8988T (cell line): ENCODE measurements at places on chromosomes 6 and 20.
A peak's percentile ranks its signal among the peaks of the same experiment; 100 is the strongest.

DNA sequence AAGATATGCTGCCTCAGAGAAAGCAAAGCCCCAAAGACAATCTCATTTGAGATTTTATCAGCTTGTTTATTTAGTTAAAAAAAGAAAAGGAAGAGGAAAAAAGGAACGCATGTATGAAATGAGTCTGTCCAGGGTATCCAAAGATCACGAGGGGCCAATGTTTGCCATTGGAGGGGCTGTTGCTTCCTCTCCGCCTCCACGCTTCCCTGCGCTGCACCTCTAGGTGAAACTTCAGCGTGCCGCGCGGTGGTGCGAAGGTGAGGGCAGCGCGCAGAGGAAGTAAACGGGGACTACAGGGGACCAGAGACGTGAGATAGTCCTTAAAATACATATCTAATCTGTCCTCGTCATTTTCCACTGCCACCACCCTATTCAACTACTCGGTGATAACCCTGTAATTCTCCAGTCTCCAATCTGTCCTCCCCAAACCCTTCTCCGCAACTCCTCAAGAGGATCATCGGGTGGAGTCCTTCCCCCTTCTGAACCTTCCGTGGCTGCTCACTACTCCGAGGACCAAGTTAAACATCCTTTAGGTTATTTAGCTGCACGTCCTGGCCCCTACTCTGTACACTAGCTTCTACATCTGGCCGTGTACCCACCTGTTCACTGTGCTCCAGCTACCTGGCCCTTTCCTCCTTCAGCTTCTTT lies 1.1 kb upstream of the DCBLD1 start:
- no peak for DNase-seq

DNA sequence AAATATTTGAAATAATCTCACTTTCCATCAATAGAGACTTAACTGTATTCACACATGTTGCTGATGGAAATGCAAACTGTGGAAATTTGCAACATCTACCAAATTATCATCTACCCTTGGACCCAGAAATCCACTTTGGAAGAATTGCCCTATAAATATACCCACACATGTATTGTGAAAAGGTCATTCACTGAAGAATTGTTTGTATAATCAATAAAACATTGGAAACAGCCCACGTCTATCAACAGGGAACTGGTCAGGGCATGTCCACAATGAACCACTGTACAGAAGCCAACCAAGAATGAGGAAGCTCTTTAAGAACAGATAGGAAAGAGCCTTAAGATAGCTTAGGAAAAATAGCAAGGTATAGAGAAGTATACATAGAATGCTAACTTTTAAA lies 36.2 kb downstream of the PXDC1 start:
- DNase-seq: no peak

DNA sequence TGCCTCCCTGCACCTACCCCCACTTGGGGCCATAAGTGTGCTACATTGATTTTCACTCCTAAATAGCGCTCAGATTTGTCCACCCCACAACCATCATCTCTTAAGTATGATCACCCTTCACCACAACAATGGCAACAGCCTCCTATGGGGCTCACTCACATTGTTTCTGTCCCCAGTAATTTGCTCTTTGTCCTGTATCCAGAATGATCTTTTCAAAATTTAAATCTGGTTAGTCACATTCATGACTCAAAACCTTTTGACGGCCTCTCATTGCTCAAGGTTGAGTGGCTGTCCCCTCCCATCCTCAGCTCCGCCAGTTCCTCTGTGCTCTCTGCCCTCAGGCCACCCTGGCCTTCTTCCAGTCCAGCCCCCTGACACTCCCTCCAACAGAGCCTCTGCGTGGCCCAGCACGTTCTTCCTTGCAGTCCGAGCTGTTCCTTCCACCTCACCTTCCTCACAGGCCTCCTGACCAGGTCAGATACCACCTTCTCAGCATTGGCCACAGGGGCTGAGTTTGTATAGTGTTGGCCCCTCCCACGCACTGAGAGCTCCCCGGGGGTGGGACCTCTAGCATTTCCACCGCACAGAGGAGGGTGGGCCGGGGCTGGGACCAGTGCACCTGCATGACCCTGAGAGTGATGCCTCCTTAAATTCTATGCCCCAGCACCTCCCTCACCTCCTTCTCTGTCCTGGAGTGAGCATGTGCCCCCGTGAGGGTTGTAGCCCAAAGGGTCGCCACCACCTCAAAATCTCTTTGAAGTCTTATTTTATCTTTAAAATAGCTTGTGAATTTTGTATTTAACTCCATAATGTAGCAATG lies 2.4 kb upstream of the PPP1R3G start:
- no peak for DNase-seq

DNA sequence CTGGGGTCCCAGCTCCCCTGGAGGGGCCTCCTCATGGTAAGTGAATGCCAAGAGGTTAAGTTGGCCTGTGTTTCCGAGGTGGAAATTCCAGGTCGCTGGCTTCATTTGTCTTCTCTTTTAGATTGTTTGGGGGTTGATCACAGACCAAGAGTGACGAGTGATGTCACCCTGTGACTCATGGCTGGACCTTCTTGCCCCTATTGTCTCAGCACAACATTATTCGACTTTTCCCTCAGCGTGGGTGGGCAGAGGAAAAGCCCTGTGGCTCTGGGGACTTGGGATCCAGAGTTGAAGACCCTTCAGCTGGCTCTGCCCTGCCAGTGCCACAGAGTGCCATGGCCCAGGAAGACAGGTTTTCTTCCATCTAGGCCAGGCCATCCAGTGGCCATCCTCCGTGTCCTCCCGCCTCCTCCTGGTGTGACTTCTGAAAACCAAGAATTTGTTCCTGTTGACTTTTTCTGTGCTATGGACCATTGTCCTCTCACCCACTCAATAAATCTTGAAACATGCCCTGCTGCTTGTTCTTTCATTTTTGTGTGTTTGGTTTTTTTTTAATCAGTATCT lies 15.4 kb upstream of the SNHG17 start:
- no peak for DNase-seq

DNA sequence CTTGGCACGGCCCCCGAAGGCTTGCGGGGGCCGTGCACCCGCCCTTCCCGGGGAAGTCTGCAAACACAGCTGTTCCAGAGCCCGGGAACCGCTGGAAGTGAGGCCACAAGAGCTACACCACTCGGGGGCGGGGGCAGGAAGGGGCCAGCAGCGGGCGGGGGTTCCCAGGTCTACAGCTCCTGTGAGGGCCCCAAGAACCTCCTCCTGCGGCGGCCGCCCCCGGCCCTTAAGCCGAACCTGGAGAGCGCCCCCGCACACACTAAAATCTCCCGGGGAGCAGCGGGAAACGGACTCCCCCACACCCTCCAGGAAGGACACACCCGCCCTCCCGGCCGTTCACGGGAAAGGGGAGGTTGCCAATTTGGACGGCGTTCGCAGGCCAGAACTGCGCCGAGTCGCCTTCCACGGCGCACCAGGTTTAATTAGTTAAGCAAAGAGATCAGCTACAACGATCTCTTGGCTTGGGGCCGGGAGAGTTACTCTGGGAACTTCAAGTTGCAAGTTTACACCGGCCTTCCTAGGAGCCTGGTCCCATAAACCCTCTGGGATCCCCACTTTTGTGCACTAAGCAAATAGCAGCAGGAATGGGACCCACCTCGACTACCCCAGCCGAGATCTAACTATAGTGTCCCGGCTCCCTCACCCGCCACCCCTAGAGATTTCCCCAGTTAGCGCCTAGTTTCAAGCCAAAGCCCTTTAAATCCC lies 1.7 kb downstream of the JAG1 start:
- DNase-seq: peak; percentile 55

- no peak for DNase-seq
Measured at GRCh38 chr6:128032042-128032441, 131.2 kb upstream of the THEMIS start.

DNA sequence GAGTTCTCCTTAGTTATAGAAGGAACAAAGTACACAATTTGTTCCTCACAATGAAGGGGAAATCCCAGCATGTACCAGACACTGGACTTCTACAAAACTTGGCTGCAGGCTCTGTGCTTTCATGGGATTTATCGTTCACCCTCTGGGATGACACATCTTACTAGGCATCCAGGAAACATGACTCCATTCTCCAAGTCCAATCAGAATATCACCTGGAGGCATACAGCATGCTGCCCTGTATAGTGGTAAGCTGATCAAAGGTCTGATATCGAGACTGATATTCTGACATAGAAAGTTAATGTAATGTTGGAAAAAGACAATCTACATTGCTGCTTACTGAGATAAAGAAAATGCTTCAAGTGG lies 6.7 kb downstream of the RWDD2A start:
- no peak for DNase-seq

GRCh38 chr6:36592221-36592655 lies 1.9 kb upstream of the SRSF3 start:
- no peak for DNase-seq

GRCh38 chr6:115310156-115310555 lies 750.5 kb downstream of the FRK start:
- no peak for DNase-seq

DNA sequence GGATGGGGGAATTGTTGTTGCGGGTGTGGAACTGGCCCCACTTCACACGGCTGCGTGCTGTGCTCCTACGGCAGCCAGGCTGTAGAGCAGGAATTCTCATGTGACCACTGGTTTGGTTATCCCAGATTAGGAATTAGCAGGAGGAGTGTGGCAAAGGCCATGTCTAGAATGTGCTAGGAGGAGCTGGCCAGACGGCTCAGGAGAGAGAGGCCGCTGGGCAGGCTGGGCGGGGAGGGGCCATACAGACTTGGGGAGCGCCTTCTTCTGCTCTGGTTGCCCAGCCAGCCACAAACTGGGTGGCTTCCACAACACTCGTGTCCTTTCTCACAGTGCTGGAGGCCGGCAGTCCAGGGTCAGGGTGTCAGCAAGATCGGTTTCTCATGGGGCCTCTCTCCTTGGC lies 245.0 kb upstream of the QKI start:
- no peak for DNase-seq

- DNase-seq: no peak
Measured at GRCh38 chr20:32841174-32841573, 17.5 kb upstream of the EFCAB8 start.

DNA sequence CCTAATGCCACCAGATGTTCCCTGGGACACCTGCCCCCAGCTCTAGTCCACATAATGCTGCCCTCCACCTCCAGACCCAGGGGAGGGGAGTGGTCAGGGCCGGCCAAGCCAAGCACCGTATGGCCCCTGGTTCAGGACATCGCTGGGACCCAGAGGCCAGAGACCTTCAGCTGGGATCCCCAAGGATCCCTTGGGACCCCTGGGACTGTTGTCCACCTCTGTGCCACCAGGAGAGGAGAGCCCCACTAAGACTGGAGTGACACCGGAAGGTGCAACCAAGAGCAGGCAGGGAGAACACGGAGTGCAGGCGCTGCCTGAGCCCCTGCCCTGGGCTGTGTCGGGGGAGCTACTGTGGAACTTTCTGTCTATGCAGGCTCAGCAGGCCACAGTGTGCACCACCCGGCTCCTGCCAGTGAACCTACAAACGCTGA lies 43.6 kb downstream of the CTCFL start:
- no peak for DNase-seq

GRCh38 chr20:62699296-62699695 lies 9.3 kb upstream of the NTSR1 start:
- no peak for DNase-seq

DNA sequence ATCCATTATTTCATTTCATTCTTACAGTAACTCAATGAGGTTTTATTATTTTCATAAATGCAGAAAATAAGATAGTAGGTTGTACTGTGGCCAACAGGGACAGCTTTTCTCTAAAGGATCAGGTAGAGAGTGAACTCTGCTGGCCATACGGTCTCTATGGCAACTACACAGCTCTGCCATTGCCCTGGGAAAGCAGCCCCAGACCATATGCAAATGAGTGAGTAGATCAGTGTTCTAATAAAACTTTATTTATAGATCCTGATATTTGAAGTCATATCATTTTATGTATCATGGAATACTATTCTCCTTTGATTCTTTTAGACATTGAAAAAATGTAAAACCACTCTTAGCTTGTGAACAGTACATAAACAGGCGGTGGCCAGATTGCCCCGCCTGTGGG lies 192.5 kb upstream of the RREB1 start:
- no peak for DNase-seq

DNA sequence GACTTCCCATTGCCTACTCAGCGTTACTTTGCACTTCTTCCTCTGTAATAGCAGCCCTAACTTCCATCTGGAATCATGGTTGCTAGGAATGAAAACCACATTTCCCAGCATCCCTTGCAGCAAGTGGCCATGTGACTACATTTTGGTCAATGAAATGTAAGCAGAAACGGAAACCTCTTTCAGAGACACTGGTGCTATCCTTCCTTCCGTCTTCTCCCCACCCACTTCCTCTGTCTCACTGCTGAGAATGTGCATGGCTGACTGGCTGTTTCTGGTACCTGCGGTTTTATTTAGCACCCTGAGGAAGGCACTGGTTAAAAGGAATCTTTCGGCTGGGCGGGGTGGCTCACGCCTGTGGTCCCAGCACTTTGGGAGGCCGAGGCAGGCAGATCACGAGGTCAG lies 107.4 kb downstream of the SCML4 start:
- DNase-seq: no peak

DNA sequence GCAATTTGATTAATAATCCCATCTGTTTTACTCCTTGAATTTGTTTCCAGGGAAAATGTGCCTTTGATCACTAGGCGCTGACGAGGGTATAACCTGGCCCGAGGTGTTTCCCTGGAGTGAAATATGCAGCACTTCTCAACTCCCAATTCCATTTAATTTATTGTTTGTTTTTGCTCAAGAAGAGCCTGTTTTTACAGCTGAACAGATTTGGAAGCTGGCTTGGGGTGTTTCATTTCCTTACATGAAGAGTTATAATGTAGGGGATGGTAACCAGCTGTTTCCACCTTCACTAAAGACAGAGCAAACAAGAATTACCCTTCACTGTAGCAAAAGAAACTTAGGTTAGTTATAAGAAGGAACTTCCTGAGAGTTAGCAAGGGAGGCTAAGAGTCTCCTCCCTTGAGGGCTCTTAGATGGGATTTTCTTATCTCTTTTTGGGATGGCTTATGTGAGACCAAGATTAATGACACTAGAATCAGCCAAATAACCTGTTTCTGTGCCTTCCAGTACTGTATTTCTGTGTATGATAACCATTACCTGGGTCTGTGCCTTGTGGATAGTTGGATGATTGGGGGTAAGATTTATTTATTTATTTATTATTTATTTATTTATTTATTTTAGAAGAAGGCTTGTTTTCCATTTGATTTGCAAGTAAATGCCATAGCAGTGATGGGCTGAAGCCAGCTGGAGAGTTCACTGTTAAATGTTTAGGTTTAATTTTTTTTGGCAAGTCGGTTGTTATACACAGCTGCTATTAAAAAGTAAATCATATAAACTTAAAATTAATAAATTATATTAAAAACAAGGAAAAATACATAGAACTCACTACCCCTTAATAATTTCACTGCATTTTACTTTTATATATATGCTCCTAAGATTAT lies 162.2 kb upstream of the BMP2 start:
- DNase-seq: no peak

- peak; percentile 57 for DNase-seq
Measured at GRCh38 chr6:29887819-29888776, 54.2 kb upstream of the HLA-A start.

DNA sequence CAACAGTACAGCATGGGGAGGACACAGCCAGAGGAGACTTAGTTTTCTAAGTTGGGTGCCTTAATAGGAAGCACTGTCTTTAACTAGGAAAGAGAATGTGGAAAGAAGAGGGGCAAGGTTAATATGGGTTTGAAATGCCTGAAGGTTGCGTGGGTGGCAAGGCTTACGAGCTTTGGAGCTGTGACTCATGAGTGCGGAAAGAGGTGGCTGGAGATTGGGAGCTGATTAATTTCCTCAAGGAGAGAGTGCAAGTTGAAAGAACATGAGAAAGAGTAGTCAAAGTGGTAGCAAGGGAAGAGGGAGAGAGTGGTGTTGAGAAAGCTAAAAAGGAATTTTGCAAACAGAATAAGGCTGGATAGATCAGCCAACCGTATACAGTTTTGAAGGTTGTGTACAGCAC lies 315.1 kb upstream of the PRND start:
- DNase-seq: no peak
